ENCODE measurements at places on chromosomes 3 and 15.

GRCh38 chr3:53845103-53845880, 927 bp downstream of the CHDH start:
- DNase-seq = no peak

DNA sequence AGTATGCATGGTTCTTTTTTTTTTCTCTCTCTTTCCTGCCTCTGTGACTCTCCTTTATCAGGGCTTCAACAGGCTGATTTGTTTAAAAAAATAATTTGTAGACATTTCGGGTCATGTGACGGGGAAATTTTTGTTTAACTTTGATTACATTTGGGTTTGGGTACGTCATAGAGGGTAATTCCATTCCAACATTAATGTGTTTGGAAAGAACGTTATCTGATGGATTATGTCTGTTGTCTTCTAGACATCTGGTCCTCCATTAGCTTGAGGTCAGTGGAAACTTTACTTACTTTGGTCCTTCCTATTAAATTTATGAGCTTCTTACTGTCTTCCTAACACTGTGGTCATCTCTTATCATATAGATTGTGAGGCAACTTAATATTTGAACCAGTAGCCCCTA, 80.9 kb downstream of the STT3B start:
- DNase-seq = no peak

DNA sequence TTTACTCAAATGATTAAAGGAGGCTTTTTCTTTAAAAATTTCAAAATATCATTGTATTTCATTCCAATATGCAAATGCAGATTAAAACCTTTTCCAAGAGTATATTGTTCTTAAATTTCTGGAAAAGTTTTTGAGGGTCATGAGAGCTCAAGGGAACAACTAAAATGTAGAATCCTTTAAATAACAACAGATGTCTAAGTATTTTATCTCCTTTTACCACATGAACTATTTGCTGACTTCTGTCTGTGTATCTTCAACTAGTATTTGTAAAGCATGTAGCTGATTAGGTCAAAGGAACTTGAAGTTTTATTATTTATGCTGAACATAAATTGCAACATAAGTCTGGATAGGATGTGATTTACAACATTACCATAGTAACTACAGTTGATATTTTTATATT, 402.6 kb downstream of the CNTN6 start:
- no peak for DNase-seq

- no peak for DNase-seq
Measured at GRCh38 chr3:133980550-133980949, 49.2 kb downstream of the SLCO2A1 start.

DNA sequence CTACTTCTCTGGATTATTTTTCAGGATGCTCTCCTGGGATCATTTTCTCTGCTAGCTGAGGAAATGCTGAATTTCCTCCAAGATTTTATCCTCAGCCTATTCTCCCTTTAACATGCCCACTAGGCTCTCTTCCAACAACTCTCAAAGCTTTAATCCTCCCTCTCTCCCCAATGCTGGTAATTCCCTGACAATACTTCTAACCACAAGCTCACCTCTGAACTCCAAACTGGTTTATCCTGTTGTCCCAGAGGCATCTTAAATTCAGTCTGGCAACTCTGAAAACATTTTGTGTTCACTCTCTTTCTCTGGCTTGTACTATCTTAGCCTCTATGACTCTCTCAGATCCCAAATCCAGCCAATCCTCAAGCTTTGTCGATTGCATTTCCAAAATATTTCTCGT, 490.3 kb downstream of the MECOM start:
- DNase-seq = no peak

Measured in NCI-H524 treated with DMSO at 0.1 percent for 48 hours (cell line).